ENCODE measurements at places on chromosomes 13 and 19.
A peak's percentile ranks its signal among the peaks of the same experiment; 100 is the strongest.

DNA sequence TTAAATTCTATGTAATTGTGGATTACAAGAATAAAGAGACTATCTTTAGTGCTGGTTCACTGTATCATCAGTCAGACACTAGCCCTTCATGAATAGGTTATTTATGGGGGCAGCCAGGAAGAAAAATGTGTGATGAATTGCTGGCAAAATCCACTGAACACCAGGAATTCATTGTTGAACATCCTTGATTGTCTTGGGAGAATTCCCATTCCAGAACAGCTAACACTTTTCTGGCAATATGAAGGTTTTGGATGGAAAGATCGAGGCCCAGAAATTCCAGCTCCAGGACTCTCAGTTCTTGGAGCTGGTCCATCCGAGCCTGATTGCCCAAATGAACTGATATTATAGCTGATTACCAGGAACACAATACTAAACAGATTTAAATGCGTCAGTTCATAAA, 11.5 kb upstream of the SPART start:
- DNase-seq: no peak

GRCh38 chr13:63041640-63042414, 1626.2 kb upstream of the PCDH20 start:
- DNase-seq: no peak

DNA sequence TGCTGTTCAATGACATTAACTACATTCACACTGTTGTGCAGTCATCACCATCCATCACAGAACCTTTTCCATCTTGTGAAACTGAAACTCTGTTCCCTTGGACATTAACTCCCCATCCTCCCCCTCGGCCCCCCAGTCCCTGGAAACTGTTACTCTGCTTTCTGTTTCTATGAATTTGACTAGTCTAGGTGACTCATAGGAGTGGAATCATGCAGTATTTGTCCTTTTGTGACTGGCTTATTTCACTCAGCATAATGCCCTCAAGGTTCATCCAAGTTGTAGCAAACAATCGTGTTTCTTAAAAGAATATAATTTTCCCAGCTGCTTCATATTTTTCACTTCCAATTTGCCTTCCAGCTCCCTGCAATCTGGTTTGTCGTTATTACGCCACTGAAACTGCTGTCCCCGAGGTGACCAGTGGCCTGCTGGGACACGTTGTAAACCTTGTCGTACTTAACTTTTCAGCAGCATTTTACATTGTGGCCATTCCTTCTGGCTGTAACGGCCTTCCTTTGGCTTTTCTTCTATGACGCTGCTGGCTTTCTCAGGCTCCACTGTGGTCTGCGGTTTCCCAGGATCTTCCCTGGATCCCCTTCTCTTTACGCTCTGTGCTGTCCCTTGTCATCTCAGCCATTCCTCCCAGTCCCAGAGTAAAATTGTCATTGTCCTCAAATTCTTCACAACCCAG, 74.0 kb downstream of the DHRS12 start:
- no peak for DNase-seq

GRCh38 chr13:62850331-62850730, 1434.7 kb upstream of the PCDH20 start:
- no peak for DNase-seq

DNA sequence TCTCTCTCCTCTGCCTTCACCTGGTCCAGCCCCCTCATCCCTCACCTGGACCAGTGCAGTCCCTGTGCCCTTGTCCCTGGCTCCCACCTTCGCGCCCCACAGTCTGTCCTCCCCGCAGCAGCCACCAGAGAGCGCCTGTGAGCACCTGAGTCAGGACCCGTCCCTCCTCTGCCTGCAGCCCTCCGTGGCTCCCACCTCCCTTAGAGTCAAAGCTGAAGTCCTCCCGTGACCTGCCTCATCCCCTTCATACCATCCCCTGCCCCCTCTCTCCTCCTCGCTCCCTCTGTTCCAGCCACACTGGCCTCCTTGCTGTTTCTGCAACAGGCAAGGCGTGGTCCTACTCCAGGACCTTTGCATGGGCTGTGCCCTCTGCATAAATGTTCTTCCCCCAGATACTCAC, 10.3 kb downstream of the CELF5 start:
- DNase-seq: no peak

DNA sequence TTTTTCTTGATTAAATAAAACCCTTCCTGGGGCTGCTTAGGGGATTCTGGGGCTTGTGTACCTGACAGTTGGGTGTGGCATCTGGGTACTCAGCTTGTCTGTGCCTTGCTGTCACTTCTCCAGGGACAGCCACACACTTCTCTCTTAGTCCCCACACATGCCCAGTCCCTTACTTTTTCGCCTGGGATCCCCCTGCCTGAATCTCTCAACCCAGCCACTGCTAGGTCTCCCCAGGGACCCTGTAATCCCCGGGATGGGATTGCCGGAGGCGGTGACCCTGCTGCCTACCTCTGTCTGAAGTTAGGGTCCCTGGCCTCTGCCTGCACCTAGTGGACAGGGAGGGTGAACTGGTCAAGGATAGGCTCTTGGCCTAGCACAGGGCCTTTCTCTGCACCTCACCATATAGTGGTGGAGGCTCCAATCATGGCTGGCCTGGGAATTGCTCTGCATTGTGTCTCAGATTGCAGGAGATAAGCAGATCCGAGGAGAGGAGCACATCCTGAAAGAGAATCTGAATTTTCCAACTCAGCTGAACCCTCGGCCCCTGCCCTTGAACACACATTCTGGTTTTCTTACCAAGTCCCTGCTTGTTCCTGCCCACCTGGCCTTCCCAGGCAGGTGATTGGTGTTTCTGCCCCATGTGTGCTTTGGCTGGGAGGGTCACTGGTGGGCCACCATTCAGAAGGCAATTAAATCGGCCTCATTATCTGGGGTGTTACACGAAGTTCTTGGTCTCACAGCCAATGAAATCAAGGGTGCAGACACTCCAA, 8.7 kb upstream of the ZNF492 start:
- DNase-seq: no peak

- no peak for DNase-seq
Observed at GRCh38 chr19:4415352-4415751, 12.9 kb downstream of the CHAF1A start.

GRCh38 chr19:56596676-56597075, 1.6 kb downstream of the ZNF71 start:
- no peak for DNase-seq

DNA sequence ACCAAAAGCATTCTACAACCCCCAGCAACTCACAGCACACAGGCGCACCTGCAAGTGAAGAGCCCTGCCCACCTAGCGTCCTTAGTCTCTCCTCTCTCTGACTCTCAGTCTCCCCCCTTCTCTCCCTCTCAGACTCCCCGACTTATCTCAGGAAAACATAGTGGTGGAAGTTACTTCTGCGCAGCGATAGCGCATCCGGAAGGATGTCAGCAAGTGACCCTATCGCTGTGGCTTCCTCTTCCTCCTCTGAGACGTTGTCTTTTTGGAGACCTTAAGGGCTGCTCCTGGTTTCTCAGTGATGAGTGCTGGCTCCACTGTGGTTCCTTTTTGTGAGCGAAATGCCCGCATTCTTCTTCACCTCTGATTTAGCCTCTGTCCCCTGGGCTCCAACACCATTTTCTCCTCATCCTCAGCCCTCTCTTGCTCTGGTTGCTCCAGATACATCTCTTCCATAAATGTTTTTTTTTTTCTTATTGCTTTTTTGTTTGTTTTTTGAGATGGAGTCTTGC, 1.4 kb upstream of the YIF1B start:
- DNase-seq: no peak

DNA sequence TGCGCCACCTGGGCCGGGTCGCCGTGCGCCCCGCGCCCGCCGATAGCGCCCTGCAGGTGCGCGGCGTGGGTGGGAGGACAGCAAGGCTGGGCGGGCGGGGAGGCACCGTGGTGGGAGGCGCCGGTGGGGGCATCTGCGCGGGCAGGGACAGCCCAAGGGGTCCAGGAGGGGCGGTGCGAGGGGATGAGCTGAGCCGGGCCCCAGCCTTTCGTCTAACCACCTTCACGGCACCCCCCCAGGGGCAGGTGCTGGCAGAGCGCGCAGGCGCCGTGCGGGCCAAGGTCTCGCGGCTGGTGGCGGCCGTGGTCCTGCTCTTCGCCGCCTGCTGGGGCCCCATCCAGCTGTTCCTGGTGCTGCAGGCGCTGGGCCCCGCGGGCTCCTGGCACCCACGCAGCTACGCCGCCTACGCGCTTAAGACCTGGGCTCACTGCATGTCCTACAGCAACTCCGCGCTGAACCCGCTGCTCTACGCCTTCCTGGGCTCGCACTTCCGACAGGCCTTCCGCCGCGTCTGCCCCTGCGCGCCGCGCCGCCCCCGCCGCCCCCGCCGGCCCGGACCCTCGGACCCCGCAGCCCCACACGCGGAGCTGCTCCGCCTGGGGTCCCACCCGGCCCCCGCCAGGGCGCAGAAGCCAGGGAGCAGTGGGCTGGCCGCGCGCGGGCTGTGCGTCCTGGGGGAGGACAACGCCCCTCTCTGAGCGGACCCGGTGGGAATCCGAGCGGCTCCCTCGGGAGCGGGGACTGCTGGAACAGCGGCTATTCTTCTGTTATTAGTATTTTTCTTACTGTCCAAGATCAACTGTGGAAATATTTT, 3.1 kb downstream of the KISS1R start:
- peak; percentile 60 for DNase-seq

GRCh38 chr13:37225414-37226070, 120.1 kb upstream of the CSNK1A1L start:
- no peak for DNase-seq

DNA sequence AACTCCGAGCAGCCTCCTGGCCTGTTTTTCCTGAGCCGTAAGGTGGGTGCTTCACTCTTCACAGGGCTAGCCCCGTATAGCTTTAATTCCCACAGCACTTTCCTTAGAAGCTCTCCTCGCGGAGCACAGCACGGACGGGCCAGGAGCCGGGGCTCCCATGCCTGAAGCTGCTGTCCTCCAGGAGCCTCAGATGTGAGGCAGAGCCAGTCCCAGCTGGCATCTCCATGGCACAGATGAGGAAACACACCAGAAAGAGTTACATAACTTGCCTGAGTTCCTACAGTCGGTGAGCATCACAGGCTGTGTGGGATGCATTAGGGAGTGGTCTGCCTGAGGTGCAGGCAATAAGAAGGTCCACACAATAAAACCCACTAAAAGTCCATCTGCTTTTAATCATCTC, 118.5 kb downstream of the ATP8A2 start:
- no peak for DNase-seq

DNA sequence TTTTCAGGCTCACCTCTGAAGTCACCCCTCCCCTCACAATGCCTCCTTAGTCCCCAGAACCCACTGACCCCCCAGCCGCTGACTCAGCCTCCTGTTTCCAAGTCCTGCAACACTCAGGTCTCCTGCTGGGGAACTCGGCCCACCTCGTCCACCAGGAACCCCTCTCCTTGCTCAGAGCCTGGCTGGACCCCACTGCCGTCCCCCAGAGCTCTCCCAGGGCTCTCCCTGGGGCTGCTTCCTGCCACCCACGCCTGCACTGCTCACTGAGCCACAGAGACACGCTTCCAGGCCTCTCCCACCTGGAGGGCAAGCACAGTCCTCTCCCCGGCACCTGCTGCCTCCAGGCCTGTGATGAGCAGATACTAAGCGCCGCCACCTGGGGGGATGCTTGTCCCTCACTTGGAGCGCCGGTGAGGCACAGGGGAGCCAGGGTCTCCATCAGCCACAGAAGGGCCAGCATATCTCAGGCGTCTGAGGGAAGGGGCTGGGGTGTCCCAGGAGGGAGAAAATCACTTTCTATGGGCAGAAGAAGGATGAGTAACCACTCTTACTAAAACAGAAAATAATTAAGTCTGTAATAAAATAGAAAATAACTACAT, 53.8 kb downstream of the KLF2 start:
- DNase-seq: no peak

- DNase-seq: no peak
Observed at GRCh38 chr13:78636495-78636894, 22.5 kb downstream of the OBI1 start.

DNA sequence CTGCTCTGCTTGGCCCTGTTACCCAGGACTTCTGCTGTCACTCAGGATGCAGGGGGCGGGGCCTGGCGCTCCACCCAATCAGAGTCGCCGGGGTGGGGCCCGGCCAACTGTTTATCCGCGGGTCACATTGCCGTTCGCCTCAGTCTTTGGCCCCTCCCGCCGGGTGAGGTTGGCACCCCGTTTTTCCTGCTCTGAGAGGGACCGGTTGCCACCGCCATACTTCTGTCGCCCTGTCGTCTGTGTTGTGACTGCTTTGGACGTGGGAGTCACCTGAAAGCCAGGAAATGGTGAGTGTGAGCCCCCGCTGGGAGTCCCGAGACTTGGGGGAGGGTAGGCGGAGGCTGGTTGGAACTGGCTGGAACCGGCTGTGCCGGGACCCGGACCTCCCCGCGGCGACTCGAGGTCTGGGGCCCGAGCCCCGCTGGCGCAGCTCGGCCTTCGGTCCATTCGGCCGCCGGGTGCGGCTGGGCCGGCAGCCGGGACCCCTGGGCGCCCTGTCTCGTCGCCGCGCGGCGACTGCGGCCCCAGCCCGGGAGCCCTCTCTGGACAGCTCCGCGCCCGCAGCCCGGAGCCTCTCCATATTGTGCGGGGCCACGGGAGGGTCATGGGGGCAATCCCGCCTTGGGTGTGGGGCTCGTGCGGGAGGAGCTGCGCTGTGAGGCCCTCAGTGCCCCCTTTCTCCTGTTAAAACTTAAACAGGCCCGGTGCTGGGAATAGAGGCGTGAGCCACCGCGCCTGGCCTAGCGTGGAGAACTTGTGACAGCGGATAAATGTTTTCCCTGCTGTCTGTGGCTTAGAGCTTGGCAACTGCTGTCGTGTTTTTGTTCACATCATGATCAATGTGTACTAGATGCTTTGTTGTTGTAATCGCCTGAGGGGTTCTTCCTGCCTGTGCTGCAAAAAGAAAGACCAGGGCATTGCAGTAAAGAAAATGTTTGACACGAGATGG, at the start of gene ZNF844:
TSS of gene ZNF844 (plus strand) at position 142 of the 949 bp plus-strand sequence. CDS start at position 285, 143 bp downstream.
- peak; percentile 79 for DNase-seq

DNA sequence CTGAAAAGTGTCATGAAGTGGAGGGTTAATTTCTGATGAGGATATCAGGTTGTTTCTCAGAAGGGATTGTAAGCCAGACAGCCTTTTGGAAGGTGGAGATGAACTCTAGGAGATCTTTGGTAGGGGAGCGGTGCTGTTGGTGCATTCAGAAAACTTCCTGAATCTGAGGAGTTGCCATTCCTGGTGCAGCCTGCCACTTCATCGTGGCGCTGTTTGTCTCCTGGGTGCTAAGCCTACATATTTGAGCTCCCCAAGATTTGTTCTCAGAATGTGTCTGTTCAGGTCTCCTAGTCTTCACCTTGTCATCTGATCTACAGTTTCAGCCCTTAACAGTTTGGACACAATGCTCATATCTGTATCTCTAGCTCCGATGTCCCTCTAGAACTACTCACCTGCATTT, 285.6 kb downstream of the MTUS2 start:
- no peak for DNase-seq

DNA sequence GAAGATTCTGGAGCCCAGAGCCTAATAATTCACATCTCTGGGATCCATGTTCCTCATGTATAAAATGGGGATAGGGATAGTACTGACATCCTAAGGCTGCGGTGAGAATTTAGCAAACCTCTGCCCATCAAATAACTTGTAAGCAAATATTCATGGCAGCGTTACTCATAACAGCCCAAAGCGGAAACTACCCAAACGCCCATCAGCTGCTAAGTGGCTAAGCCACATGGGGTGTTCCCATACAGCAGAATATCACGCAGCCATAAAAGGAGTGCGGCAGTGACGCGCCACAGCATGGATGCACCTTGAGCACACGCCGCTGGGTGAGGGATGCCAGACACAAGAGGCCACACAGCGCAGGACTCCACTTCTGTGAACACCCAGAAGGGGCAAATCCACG, 19.7 kb downstream of the VRK3 start:
- DNase-seq: no peak
